ENCODE measurements at places on chromosomes 13 and 19.

DNA sequence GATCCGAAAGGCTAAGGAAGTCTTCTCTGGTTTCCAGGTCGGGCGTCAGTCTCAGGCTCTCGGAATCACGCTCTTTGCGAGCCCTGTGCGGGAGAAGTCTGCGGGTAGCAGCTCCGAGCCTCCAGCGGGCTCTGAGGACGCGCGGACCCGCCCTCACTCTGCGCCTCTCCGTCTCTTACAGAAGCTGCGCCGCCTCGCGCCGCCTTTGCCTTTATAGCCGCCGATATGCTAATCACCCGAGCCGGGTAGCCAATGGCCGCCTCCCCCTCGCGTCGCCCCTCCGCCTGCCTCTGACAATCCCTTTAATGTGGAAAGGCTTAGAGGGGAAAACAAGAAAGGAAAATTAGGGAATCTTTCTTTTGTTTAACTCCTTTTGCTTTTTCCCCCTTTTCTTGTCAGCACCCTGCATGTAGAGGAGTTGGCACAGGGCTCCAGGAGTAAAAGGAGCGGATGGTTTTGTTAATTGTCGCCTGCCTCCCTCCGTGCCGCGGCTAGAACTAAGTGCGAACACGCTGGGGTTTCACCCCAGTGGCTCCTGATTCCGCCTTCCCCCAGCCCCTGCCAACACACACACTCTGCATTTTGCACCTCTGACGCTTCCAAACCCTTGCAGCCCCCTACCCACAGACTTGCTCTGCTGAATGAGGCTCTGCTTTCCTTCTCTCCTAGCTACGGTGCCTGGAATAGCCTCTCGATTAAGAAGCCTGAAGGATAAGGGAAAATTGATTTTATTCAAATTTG lies at the start of gene PCDH8:
TSS of gene PCDH8 (minus strand) at position 186 of the 741 bp plus-strand sequence. CDS start 204 bp downstream, outside the sequence.
- H3K36me3 ChIP-seq, result no peaks in the 10 kb centered on the region
- H3K27ac ChIP-seq, result no peak within 1 kb of the TSS
- peaks cover 68% of the 10 kb centered on the region for H3K4me1 ChIP-seq
- H3K4me3 ChIP-seq, result no peak within 1 kb of the TSS
- no peak for DNase-seq

- H3K4me3 ChIP-seq, result no peak overlapping the region
- no peaks in the 10 kb centered on the region for H3K4me1 ChIP-seq
- H3K27ac ChIP-seq, result no peak overlapping the region
Observed at GRCh38 chr13:47332149-47332548, 435.3 kb upstream of the HTR2A start.

- no peak overlapping the region for H3K27ac ChIP-seq
- H3K36me3 ChIP-seq, result no peaks in the 10 kb centered on the region
- H3K4me3 ChIP-seq, result no peak overlapping the region
- no peaks in the 10 kb centered on the region for H3K4me1 ChIP-seq
Observed at GRCh38 chr19:47865166-47865565, 6.1 kb downstream of the TPRX2 start.

- H3K27ac ChIP-seq, result peak overlapping the region; percentile 7
- no peaks in the 10 kb centered on the region for H3K27me3 ChIP-seq
- H3K4me3 ChIP-seq, result no peak overlapping the region
- H3K36me3 ChIP-seq, result no peaks in the 10 kb centered on the region
Observed at GRCh38 chr13:98944336-98944735, 33.5 kb downstream of the DOCK9 start.
